ENCODE measurements at places on chromosomes 1 and 21.

GRCh38 chr1:21774835-21775549, 8.0 kb downstream of the USP48 start:
- DNase-seq = no peak

DNA sequence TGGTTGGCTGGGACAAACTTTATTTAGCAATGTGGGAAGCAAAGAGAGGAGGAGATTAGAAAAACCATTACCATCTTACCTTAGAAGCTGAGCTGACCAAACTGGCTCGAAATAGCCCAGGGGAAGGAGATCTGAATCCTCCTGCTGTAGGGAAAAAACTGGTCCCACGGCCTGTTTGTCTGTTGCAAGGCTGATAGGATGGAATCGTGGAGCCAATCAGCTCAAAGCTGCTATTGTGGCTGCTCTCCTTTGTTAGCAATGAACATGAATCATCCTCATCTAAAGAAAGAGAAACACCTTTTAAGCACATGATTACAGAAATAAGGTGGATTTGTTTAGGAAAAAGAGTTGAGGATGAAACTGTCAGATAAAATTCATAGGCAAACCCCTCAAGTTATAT, 21.5 kb downstream of the CLSPN start:
- no peak for DNase-seq

DNA sequence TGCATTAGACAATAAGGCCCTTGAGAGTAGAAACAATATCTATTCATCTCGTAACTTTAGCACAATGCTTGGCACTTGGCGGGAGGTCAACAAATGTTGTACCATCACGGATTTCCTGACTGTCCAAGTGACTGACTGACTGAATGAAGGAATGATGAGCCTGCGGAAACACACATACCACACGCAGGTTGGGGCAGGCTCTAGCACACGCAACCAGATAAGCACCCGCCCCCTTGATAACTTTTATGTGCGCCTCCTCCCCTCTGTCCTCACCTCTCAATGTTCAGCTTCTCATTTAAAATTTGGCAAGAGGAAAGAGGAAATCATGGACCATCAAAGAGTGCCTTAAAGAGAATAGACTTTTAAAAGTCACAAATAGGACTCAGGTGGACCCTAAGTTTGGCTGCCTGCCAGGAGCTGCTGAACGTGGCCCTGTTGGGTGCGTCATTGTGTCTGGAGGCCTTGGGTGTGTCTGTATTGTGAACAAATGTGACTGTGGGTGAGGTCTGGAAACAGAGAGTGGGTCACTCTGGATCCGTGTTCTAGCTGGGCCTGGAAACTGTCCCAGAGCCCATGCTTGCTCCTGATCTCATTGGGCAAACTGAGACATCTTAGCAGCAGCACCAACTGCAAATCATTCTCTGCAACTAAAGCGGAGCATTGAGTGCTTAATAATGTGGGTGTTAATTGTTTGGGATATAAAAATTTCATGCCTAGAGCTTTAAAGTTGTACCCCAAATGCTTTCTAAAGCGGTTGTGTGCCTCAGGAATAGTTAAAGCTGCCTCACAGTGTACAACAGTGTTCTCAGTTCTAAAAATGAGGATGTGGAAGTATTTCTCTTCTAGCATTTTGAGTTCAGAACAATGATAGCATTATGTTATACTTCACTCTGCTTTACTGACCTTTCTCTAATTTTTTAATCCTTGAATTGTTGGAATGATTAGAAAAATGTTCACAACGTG, 47.6 kb upstream of the ABCG1 start:
- no peak for DNase-seq

DNA sequence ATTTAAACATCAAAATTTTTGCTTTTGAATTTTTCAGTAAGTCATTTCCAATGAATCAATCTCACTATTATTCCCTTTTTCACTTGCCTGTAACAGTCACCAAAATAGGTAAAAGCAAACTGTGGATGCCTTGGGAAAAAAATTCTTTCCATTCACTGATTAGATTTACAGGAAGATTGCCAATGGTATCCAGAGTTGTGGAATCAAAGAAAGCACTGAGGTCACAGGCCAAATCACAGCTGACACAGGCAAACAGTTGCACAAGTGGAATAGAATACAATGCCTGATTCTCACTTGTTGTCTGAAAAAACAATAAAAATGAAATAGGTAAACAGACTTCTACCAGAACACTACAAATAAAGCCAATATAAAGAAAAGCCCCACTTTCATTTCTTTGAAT, 48.4 kb downstream of the LTN1 start:
- DNase-seq = no peak

GRCh38 chr1:230542681-230543080, 99.6 kb upstream of the COG2 start:
- no peak for DNase-seq

DNA sequence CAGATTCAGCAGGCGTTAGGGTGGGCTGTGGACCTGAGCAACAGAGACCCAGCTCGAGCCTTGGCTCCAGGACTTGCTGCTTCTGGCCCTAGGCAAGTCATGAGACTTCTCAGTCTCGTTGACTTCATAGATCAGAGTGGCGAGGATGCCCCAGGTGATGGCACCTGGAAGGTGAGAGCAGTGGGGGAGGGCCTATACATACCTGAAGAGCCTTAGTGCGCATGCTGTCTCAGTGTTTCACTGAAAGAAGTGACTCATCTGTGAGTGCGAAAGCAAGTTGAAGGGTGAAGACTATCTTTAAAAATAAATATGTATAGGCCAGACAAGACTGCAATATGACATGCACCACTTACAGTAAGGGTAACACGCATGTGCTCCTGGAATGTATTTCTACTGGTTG, 10.1 kb downstream of the PLEKHA6 start:
- no peak for DNase-seq

- DNase-seq = no peak
Measured at GRCh38 chr1:117824616-117825015, 104.8 kb downstream of the GDAP2 start.

DNA sequence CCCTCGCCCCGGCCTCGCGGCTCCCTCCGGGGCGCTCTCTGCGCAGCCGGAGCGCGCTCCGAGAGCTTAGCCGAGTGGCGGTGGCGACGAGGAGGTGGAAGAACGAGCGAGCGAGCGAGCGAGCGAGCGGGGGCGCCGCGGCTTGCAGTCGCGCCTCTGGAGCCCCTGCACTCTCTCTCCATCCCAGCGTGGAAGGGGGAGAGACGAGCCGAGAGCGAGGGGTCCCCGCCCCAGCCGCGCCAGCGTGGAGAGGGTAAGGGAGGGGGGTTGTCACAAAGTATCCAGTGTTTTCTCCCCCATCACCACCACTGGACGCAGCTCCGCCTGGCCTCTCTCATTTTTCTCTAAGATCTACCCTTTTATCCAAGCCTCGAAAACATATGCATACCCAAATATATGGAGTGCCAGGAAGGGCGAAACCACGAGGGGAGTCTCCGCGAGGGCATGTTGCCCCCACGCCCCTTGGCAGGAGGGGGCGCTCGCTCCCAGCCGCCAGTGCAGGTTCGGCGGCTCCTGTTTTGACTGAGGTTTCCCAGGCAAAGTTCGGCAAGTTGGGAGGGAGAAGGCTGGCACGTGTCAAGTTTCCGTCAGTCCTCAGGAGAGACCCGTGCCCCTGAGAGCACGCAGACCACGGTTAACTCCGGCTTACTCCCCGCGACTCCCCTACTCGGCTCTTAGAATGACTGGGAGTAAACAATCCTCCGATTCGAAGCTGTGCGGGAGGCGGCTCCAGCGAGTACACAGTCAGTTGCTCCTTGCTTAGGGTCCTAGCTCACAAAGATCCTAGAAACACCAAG, 569 bp upstream of the DAB1 start:
- DNase-seq = no peak

DNA sequence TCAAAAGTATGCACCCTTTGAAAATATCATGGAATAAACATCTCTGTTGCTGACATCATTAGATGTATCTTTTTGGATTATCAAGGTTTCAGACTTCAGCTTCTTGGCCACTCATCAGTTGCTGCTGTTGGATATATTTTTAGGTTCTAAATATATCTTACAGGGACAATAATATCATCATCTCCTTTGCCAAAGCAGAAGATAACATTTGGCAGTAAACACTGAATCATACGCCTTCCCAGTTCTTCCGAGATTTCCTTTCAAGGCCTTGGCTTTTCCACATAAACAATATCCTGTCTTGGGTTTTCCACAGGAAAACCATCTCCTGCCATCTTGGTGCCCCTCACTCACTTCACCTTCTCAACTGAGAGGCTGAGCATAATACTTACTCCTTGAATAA, 39.3 kb downstream of the RGS7 start:
- DNase-seq = no peak

- no peak for DNase-seq
Measured at GRCh38 chr1:31181515-31182343, 58.0 kb downstream of the NKAIN1 start.

GRCh38 chr1:13584876-13585611, 1.4 kb downstream of the PDPN start:
- no peak for DNase-seq

- DNase-seq = no peak
Measured at GRCh38 chr1:10415211-10415930, 14.9 kb upstream of the CENPS start.

DNA sequence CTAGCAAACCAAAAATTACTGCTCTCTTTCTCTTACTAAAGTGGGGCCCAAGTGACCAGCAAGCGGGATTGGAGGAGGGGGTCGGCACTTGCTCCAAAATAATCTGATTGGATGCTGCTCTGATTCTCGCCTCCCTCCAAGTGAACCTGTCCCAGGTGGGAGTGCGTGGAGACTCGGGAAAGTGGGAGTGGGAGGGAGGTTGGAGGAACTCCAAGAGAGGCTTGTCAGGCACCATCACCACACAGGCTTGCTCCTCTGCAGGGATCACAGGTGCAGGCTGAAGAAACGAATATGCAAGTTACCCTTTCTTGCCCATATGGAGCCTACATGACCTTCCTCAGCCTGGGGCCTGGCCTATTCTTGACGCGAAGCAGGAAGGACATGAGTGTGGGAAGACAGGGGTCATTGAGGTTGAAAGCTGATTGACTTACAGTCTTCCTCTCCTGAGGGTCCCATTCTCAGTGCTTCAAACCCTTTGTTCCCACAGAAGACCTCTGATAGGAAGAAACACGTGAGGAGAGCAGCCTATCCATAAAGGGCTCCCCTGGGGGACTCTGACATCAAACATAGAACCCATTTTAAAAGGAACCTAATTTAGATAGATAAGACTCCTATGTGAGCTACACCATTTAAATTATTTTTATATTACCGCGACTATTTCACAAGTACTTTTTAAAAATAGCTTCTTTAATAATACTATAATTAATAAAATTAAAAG, 14.2 kb downstream of the RGS8 start:
- no peak for DNase-seq

- no peak for DNase-seq
Measured at GRCh38 chr1:27980216-27980845, 20.6 kb downstream of the XKR8 start.

GRCh38 chr1:217052196-217052595, 329.0 kb upstream of the ESRRG start:
- DNase-seq = no peak

DNA sequence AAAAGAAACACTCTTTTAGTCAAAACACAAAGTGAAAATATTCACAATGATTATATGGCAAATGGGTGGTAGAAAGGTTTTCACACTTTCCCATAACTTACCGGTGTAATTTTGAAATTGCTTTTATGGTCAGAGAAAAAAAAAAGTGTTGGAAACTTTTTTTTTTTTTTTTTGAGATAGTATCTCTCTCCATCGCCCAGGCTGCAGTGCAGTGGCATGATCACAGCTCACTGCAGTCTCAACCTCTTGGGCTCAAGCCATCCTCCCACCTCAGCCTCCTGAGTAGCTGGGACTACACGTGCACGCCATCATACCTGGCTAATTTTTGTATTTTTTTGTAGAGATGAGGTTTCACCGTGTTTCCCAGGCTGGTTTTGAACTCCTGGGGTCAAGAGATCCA, 3.3 kb downstream of the IFNGR2 start:
- DNase-seq = no peak

DNA sequence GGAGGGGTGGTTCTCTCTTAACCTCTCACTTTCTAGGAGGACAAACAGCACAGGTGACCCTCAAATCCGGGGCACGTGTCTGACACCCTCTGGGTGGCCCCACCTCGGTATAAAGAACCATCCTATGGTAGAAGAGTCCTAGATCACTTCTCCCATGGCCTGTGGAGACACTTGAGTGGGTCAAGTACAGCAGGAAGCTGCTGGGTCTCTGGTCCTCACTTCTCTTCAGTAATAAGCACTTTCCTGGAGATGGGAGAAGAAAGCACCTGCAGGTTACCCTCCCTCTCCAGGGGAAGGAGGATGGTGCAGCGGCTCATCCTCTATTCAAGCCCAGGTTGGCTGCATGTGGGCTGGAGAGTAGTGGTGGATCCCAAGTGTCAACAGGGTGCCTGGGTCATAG, 17.0 kb downstream of the S100A7 start:
- no peak for DNase-seq

- no peak for DNase-seq
Measured at GRCh38 chr1:32012709-32013385, 821 bp upstream of the KHDRBS1 start.

DNA sequence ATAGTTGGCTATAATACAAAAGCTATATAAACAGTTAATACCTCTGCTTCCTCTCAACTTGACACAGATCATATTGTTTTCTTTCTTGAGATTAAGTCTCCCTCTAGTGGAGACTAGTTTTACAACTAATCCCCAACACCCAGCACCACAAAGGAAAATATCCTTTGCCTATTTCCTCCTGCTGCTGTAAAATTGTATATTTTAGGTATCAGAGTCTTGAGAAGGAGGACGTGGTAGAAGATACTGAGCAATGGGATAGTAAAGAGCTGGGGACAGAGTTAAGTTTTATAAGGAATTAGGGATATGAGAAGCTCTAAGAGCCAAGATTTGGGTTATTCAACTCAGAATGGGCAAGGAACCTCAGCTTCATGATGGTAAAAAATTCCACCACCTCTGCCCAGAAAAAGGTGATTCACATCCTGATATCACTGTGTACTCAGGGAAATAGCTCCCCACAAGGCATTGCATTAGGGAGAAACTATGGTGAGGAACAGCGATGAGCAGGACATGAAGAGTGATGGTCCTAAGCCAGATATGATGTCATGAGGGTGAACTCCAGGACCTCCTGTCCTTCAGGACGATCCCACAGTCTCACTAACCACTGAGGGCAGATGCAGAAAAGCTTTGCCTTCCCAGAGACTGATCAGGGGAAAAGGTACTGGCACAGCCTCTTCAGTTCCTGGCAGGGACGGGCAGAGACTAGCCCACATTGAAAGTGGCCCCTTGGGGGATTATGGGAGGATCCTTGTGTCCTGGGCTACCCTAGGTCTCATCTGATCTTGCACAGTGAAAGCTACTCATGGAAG, 14.7 kb upstream of the CFAP126 start:
- no peak for DNase-seq

GRCh38 chr1:221418346-221418745, 323.5 kb downstream of the DUSP10 start:
- no peak for DNase-seq

GRCh38 chr1:15727424-15727823, 8.6 kb upstream of the SLC25A34 start:
- DNase-seq = no peak

- DNase-seq = no peak
Measured at GRCh38 chr1:246306415-246307037, 200.6 kb downstream of the SMYD3 start.

DNA sequence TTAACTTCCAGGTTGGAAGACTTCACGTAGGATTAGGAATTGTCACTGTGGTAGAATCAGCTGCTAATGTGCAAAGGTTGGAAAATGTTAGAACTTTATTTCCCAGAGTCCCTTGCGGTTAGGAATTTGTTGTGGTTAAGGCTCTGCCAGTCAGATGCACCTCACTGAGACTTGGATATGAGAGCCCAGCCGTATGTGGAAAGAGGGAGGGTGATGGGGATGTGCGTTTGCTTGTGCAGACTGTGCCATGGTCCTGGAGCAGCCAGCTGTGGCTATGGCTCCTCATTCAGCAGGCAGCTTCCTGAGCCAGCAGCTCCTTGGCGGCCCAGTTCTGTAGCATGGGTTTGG, 12.5 kb downstream of the S100A10 start:
- DNase-seq = no peak

All from non-pigmented ciliary epithelial cell (primary cell).